Caco-2 (cell line): ENCODE measurements at places on chromosomes 12 and 14. TPM values are rescaled to one million over a fixed set of nuclear protein-coding genes. Genes with fewer than 3 reads are reported as not detected.

DNA sequence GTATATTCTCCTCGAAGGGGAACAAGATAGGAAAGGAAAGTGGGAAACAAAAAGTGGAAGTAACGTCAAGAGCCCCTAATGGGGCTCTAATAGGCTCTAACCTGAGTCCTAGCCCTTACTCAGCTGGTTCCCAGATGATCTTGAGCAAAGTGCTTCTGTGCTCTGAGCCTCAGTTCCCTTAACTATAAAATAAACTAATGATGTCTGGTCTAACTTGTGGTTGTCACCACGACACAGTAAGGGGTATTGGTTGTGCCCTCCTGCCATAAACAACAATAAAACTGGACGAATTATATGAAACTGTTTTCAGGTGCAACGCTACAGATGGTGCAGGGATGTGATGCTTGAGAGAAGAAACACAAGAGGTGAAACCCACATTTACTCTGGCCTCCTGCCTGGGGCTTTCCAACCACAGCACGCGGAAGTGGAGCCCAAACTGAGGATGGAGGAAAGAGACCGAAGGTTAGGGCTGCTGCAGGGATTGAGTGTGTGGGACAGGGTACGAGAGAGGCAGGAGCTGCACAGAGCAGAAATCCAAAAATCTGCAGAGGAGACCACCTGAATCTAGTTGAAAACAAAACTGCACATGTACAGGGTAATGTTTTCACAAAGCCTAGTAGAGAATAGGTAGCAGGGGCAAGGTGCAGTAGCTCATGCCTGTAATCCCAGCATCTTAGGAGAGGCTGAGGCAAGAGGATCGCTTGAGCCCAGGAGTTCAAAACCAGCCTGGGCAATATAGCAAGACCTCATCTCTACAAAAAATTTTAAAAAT lies 45.6 kb upstream of the BCL2L14 start:
- DNase-seq = no peak
- peaks cover 2% of the 10 kb centered on the region; the same call in 1 of the 2 replicates for H3K27me3 ChIP-seq
- no peak overlapping the region for H3K4me3 ChIP-seq

GRCh38 chr14:55107766-55108554 lies 21.1 kb upstream of the LGALS3 start:
- H3K27ac ChIP-seq = peak overlapping the region; percentile 96
- peaks cover 29% of the 10 kb centered on the region for H3K4me1 ChIP-seq
- no peaks in the 10 kb centered on the region for H3K27me3 ChIP-seq
- H3K4me3 ChIP-seq = no peak overlapping the region

- H3K36me3 ChIP-seq = no peaks in the 10 kb centered on the region
- H3K4me3 ChIP-seq = no peak overlapping the region
- no peaks in the 10 kb centered on the region for H3K4me1 ChIP-seq
- H3K27ac ChIP-seq = no peak overlapping the region
- DNase-seq = no peak
Measured at GRCh38 chr14:104253901-104254353, 115.5 kb downstream of the KIF26A start.

DNA sequence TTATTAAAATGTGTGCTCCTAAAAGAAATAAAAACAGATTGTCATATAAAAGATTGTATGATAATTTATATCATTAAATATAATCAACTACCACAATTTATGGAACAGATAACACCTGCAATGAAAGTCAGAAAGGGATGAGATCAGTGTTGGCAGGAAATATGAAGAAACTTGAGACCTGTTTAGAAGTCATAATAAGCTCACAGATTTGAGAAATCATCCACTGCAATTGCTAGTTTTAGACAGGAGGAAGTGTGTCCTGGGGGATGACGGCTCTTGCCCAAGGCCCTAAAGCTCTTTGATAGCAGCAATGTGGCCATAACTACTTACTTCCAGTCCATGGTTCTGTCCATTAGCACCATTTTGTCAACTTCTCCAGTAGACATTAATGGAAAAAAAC lies 122.8 kb upstream of the SOX5 start:
- peaks cover 36% of the 10 kb centered on the region for H3K4me1 ChIP-seq
- no peak overlapping the region for H3K4me3 ChIP-seq
- no peaks in the 10 kb centered on the region for H3K27me3 ChIP-seq
- H3K27ac ChIP-seq = no peak overlapping the region

- no peaks in the 10 kb centered on the region for H3K4me1 ChIP-seq
- no peaks in the 10 kb centered on the region for H3K36me3 ChIP-seq
- no peaks in the 10 kb centered on the region; the same call in 1 of the 2 replicates for H3K27me3 ChIP-seq
- peak; percentile 37 for DNase-seq
- H3K27ac ChIP-seq = no peak overlapping the region
Measured at GRCh38 chr12:29241821-29242591, 92.9 kb downstream of the FAR2 start.

DNA sequence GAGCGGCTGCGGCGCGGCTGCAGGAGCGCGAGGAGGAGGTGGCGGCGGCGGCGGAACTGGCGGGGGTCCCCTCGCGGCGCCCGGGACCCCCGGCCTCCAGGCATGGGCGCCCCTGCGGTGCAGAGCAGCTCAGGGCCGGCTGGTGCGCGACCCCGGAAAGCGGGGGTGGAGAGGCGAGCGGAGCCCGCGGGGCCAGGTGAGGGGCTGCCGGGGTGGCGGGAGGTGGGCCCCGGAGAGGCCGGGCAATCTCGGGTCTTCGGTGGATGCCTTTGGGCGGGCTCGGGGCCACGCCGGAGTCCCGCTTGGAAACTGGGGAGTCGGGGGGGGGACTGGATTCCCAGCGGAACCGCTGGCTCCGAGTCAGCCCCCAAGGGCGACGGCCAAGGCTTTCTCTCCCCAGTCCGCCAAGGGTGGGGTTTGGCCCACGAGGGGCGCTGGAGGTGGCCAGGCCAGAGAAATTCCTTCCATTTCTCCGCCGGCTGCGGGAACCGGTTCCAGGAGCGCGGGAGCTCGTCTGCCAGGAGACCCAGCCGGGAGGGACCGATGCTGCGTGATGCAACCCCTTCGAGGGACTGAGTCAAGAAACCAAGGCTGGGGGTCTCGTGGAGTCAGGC lies 13.9 kb upstream of the NR4A1 start:
- H3K27ac ChIP-seq = peak overlapping the region; percentile 98
- H3K36me3 ChIP-seq = no peaks in the 10 kb centered on the region
- H3K4me1 ChIP-seq = peaks cover 31% of the 10 kb centered on the region

DNA sequence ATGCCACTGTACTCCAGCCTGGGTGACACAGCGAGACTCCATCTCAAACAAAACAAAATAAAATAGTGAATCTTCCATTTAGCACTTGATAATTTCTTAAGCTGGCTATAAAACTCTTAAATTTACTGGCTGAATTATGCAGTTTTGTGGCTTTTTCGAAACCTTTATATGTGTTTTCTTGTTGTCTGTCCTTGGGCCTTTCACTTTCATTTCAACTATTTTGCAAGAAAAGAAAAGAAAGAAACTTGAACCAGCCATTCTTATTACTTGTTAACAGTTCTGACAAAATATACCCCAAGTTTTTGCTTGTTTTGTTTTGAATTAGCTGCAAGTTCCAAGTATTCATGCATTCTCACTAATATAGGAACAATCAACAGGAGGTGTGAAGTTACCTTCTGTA lies 42.8 kb downstream of the PRICKLE1 start:
- no peak overlapping the region for H3K4me3 ChIP-seq
- no peaks in the 10 kb centered on the region for H3K36me3 ChIP-seq
- H3K27me3 ChIP-seq = no peaks in the 10 kb centered on the region
- no peak for DNase-seq

DNA sequence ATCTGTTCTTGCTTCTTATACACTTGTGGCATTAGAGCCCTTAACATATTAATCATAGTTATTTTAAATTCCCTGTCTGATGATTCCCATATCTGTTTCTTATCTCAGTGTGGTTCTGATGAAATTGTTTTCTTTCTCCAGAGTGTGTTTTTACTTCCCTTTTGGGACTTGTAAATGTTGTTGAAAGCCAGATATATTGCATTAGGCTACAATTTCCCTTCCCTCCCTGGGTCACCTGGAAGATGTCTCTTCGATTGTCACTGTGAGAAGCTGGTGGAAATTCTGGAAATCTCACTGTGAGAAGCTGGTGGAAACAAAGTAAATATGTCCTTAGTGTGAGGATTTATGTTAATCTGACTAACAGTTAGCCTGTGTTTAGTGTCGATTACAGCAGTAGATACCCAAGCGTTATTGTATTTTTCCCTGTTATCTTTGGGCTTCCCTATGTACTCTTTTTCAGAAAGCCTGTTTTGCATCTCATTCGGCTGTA lies 717.3 kb downstream of the TRHDE start:
- no peak overlapping the region for H3K27ac ChIP-seq
- no peak overlapping the region for H3K4me3 ChIP-seq
- no peak for DNase-seq
- no peaks in the 10 kb centered on the region for H3K27me3 ChIP-seq
- H3K36me3 ChIP-seq = no peaks in the 10 kb centered on the region
- H3K4me1 ChIP-seq = no peaks in the 10 kb centered on the region

- no peak overlapping the region for H3K4me3 ChIP-seq
- H3K27ac ChIP-seq = no peak overlapping the region
- no peaks in the 10 kb centered on the region for H3K4me1 ChIP-seq
- H3K27me3 ChIP-seq = no peaks in the 10 kb centered on the region
- H3K36me3 ChIP-seq = no peaks in the 10 kb centered on the region
Measured at GRCh38 chr14:63777024-63777423, 49.2 kb upstream of the SGPP1 start.

DNA sequence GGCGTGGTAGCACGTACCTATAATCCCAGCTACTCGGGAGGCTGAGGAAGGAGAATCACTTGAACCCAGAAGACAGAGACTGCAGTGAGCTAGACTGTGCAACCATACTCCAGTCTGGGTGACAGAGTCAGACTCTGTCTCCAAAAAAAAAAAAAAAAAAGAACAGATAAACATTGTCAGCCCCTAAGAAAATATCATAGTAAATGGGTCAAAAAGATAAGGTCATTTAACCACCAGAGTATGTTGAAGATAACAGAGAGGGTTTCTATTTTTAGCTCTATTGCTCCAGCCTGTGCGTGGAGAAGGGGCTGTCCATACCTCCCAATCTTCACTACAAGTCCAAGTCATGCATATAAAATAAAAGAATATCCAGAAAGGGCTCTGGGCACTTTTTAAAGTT lies 15.4 kb downstream of the LGMN start:
- no peak overlapping the region for H3K4me3 ChIP-seq
- H3K4me1 ChIP-seq = peaks cover 4% of the 10 kb centered on the region; the same call in 1 of the 2 replicates
- H3K27me3 ChIP-seq = no peaks in the 10 kb centered on the region
- H3K27ac ChIP-seq = no peak overlapping the region
- no peak for DNase-seq
- H3K36me3 ChIP-seq = no peaks in the 10 kb centered on the region; the same call in 1 of the 2 replicates

DNA sequence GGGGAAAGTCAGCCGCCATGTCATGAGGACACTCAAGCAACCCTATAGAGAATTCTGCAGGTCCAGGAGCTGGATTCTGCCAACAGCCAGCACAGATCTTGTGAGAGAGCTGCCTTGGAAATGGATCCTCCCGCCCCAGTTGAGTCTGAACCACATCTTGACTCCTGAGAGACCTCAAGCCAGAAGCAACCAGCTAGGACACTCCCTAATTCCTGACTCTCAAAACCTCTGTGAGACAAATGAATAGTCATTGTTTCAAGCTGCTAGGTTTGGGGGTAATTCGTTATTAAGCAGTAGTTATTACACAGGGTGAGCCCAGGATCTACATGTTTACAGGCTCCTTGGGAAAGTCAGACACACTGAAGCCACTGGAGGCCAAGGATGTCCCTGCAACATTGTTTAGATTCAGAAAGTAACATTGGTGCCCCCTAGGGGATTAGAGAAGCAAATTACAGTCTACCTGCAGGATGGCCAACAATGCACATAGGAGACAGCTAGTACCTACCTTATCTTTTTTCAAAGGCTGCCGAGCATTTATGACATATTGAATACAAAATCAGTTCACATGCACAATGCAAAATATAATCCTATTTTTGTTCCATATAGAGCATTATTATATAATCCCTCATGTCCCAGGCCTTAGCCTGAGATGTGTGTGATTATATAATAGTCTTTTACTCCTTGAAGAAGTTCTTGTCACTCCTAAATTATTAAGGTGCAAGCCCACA lies 57.9 kb upstream of the FICD start:
- H3K36me3 ChIP-seq = no peaks in the 10 kb centered on the region
- no peak overlapping the region for H3K27ac ChIP-seq
- DNase-seq = peak; percentile 47
- H3K4me3 ChIP-seq = no peak overlapping the region
- no peaks in the 10 kb centered on the region for H3K4me1 ChIP-seq
- H3K27me3 ChIP-seq = no peaks in the 10 kb centered on the region

- no peak overlapping the region; the same call in none of the 2 replicates for H3K4me3 ChIP-seq
- H3K27ac ChIP-seq = no peak overlapping the region
- peaks cover 50% of the 10 kb centered on the region for H3K4me1 ChIP-seq
- no peaks in the 10 kb centered on the region; the same call in 1 of the 2 replicates for H3K36me3 ChIP-seq
- no peaks in the 10 kb centered on the region for H3K27me3 ChIP-seq
Measured at GRCh38 chr12:95788637-95789036, 1.9 kb downstream of the NTN4 start.

- no peaks in the 10 kb centered on the region for H3K36me3 ChIP-seq
- no peaks in the 10 kb centered on the region for H3K27me3 ChIP-seq
- peaks cover 15% of the 10 kb centered on the region for H3K4me1 ChIP-seq
- DNase-seq = peak; percentile 65
Measured at GRCh38 chr12:93292731-93293566, 84.8 kb upstream of the NUDT4 start.

Gene FAM186B
- total RNA-seq = 1.4 and 2.2 TPM in 2 replicates

Gene CLEC1B
- not detected in 2 replicates for total RNA-seq

Gene CKB
- total RNA-seq = 611 and 645 TPM in 2 replicates

Gene TMBIM6
- 826 and 867 TPM in 2 replicates for total RNA-seq

Gene DEGS2
- total RNA-seq = 3.8 and 5.1 TPM in 2 replicates

Gene KLRC1
- not detected in 2 replicates for total RNA-seq

Gene PPM1H
- 145 and 151 TPM in 2 replicates for total RNA-seq

Gene CCDC197
- total RNA-seq = not detected in 2 replicates
